ENCODE measurements at places on chromosomes 2 and 18.
A peak's percentile ranks its signal among the peaks of the same experiment; 100 is the strongest.

DNA sequence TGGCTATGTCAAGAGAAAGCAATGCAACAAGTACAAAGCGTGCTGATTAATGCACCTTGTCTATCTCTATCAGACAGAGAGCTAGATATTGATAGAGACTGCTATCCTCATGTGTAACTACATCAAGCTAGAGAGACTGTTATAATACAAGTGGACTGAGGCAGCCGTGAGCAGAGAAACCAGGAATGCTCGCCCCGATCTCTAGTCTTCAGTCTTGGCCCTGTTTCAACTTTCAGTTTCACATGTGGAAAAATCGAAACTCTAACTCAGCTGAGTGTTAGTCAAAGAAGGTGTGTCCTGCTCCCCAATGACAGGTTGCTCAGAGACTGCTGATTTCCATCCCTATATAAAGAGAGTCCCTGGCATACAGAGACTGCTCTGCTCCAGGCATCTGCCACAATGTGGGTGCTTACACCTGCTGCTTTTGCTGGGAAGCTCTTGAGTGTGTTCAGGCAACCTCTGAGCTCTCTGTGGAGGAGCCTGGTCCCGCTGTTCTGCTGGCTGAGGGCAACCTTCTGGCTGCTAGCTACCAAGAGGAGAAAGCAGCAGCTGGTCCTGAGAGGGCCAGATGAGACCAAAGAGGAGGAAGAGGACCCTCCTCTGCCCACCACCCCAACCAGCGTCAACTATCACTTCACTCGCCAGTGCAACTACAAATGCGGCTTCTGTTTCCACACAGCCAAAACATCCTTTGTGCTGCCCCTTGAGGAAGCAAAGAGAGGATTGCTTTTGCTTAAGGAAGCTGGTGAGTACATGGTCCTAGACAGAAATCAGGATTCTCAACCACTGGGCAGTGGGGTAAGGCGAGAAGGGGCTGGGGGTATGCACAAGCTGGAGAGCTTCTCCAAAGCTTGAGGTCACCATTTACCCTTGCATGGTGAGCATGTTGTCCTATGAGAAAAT, at the start of gene RSAD2:
TSS of gene RSAD2 (plus strand) at position 376 of the 903 bp plus-strand sequence. CDS start at position 400, 24 bp downstream.
- DNase-seq = peak; percentile 30
- peaks cover 25% of the 10 kb centered on the region for H3K4me1 ChIP-seq
- no peaks in the 10 kb centered on the region for H3K36me3 ChIP-seq
- peak within 1 kb of the TSS; percentile 90 for H3K4me3 ChIP-seq
- H3K27ac ChIP-seq = peak within 1 kb of the TSS; percentile 90

GRCh38 chr2:42878581-42878980, 86.2 kb upstream of the HAAO start:
- H3K4me3 ChIP-seq = no peak overlapping the region
- H3K4me1 ChIP-seq = no peaks in the 10 kb centered on the region
- no peak for DNase-seq
- H3K36me3 ChIP-seq = no peaks in the 10 kb centered on the region

GRCh38 chr2:121303531-121304263, 18.7 kb upstream of the TFCP2L1 start:
- H3K4me1 ChIP-seq = peaks cover 9% of the 10 kb centered on the region
- no peak for DNase-seq
- peaks cover 58% of the 10 kb centered on the region for H3K27me3 ChIP-seq
- H3K36me3 ChIP-seq = no peaks in the 10 kb centered on the region

DNA sequence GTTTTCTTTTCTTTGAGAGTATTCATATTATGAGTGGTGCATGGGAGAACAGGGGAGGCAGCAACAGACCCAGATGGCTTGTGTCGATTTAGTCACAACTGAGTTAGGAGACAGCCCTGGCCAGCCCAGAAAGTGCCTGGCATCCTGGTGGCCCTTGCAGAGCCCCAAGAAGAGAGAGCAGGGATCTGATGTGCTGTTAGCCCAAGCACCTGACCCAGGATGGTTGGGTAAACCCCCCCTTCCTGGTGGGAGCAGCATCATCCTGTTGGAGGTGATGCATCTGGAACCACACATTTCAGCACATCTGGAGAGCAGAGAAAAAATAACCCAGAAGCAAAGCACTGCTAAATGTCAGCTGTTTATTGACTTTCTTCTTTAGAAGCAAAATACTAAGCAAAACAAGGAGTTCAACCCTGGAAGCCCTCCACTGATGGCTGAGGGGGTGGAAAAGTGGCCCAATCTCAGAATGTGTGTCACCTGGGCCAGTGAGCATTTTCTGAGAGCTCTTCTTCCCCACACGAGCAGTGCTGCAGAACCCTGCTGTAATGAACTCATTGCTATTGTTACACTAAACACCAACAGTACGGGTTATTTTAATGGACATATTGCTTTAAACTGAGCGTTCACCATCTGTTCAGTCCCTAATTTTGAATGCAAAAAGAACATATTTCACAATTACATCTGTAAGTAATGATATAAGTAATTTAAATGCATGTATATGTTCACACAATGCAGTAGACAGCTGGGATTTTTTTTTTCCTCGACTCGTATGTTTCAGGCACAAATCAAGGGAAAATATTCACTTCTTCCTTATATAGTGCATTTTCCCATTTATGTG, 100.6 kb upstream of the SMIM21 start:
- H3K36me3 ChIP-seq = no peaks in the 10 kb centered on the region
- H3K4me3 ChIP-seq = no peak overlapping the region
- no peak for DNase-seq
- H3K27me3 ChIP-seq = peaks cover 56% of the 10 kb centered on the region

GRCh38 chr2:23595601-23596251, 210.7 kb downstream of the KLHL29 start:
- H3K27ac ChIP-seq = no peak overlapping the region
- H3K27me3 ChIP-seq = peaks cover 71% of the 10 kb centered on the region
- H3K4me3 ChIP-seq = no peak overlapping the region
- H3K4me1 ChIP-seq = no peaks in the 10 kb centered on the region
- H3K36me3 ChIP-seq = no peaks in the 10 kb centered on the region

GRCh38 chr2:136246086-136246669, 128.2 kb upstream of the CXCR4 start:
- H3K4me3 ChIP-seq = no peak overlapping the region
- H3K36me3 ChIP-seq = no peaks in the 10 kb centered on the region
- peaks cover 25% of the 10 kb centered on the region for H3K4me1 ChIP-seq
- H3K27me3 ChIP-seq = no peaks in the 10 kb centered on the region
- DNase-seq = no peak
- no peak overlapping the region for H3K27ac ChIP-seq

DNA sequence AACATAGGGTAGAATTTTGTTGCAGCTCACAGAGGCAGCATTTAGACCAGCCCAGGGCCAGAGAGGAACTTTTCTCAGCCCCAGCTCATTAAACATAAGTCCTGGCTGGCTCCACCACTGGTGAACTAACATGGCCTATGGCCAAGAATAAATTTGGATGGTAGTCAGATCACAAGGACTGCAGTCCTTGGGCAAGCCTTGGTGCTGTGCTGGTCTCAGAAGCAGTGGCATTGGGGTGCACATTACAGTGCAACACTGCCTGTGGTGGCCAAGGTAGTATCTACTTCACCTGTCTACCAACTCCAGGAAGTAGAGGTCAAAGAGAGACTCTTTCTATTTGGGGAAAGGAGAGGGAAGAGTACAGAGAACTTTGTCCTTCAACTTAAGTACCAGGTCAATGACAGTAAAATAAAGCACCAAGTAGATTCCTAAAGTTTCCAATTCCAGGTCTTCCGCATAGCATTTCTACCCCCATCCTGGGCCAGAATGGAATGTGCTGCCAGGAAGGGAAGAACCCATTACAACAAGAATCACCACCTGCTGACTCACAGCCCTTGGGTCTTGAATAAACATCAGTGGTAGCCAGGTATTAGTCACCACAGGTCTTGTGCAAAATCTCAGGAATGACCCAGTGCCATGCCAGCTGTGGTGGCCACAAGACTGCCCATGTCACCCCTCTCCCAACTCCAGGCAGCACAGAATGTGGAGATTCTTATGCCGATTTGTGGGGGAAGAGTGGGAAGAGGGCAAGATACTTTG, 155.4 kb upstream of the FSIP2 start:
- no peak overlapping the region for H3K27ac ChIP-seq
- no peaks in the 10 kb centered on the region for H3K27me3 ChIP-seq

DNA sequence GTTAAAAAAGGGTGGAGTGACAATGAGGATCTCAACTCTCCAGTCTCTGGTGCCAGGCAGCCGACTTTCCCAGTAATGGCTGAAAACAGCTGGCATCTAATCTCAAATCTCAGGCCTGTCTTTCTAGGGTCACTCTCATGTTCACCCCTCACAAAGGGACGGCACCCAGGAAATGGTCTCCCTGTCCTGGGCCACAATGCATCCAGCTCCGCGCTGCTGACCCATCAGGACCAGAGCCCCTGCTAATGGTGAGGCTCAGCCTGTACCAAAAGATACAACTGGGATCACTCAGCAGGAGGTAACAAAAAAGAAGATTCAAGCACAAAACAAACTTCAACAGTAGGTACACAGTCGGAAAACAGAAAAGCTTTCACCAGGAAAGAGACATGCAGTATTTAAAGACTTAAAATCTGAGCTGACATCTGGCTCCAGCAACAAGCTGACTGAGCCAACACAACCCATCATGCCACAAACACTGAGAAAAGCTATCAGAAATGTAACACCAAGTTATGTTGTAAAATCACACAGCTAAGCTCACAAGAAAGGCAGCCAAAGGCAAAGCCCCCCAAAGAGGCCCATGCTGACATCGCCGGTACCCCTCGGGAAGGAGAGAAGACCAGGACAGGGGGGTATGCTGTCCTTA, 13.6 kb upstream of the KIDINS220 start:
- no peak overlapping the region for H3K27ac ChIP-seq
- no peak for DNase-seq
- H3K4me3 ChIP-seq = no peak overlapping the region
- peaks cover 3% of the 10 kb centered on the region for H3K4me1 ChIP-seq
- H3K36me3 ChIP-seq = no peaks in the 10 kb centered on the region

DNA sequence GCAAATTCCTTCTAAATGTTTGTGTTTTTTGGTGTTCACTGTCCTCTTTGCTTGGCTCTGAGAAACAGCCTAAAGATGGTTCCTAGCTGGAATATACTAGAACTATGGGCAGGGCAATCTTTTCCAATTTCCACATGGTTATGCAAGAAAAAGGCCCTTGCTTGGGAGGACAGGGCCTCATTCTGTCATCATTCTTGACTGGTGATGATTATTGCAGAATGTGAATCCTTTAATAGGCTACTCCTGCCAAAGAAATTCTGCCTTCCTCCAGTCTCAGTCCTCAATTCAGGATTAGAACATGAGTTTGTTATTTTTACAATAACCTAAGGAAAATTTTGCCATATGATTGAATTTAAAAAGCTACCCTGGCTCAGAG, 218.7 kb downstream of the HNMT start:
- peaks cover 3% of the 10 kb centered on the region for H3K36me3 ChIP-seq
- H3K4me3 ChIP-seq = no peak overlapping the region
- H3K4me1 ChIP-seq = no peaks in the 10 kb centered on the region
- no peak for DNase-seq

- peaks cover 4% of the 10 kb centered on the region for H3K4me1 ChIP-seq
- no peak for DNase-seq
- H3K27ac ChIP-seq = no peak overlapping the region
- H3K36me3 ChIP-seq = no peaks in the 10 kb centered on the region
- no peaks in the 10 kb centered on the region for H3K27me3 ChIP-seq
Observed at GRCh38 chr2:148106331-148106730, 85.4 kb downstream of the MBD5 start.

DNA sequence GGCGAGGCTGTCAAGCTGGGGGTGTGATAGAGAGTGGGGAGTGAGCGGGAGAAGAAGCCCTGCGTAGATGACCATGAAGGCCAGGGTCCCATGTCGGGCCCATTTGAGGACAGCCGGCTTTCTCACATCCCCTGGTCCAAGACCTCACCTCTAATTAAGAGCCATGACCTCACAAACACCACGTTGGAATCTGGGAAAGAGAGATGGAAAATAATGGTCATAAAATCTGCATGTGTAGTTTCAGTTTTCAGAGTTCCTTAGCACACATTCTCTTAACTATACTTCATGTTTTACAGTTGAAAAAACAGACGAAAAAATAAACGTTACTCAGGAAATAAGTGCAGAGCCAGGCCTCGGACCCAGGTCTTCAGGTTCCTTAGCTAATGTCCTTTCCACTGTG, 244.8 kb upstream of the SIX2 start:
- no peak overlapping the region for H3K4me3 ChIP-seq
- DNase-seq = no peak
- peaks cover 42% of the 10 kb centered on the region for H3K27me3 ChIP-seq

GRCh38 chr18:11953113-11953512, 28.2 kb upstream of the IMPA2 start:
- no peak overlapping the region for H3K27ac ChIP-seq
- peaks cover 17% of the 10 kb centered on the region for H3K27me3 ChIP-seq
- H3K4me1 ChIP-seq = no peaks in the 10 kb centered on the region
- H3K36me3 ChIP-seq = no peaks in the 10 kb centered on the region
- no peak for DNase-seq
- no peak overlapping the region for H3K4me3 ChIP-seq

DNA sequence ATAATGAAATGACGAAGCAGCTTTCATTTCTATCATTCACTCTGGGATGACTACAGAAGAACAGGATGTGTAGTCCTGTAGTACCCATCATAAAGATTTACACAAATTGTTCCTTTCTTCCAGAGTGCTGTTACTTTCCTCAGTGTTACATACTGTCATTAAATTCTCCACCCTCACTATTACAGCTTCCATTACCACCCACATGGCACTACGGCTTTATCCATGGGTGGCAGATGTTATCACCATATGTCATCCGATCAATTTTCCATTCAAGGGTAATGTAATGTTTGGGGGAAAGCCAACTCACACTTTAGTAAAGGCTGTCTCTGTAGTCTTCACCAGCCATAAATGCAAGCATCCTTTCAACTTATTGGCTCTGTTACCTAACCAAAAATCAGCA, 7.1 kb upstream of the CSRNP3 start:
- H3K27ac ChIP-seq = no peak overlapping the region
- H3K36me3 ChIP-seq = no peaks in the 10 kb centered on the region
- H3K4me3 ChIP-seq = no peak overlapping the region
- no peaks in the 10 kb centered on the region for H3K27me3 ChIP-seq
- H3K4me1 ChIP-seq = no peaks in the 10 kb centered on the region
- no peak for DNase-seq

All from effector memory CD8-positive, alpha-beta T cell (primary cell).